Gastroesophageal sphincter (tissue), 4 donors: ENCODE measurements at places on chromosomes 16 and 17. TPM values are rescaled to one million over a fixed set of nuclear protein-coding genes. Genes with fewer than 3 reads are reported as not detected.

DNA sequence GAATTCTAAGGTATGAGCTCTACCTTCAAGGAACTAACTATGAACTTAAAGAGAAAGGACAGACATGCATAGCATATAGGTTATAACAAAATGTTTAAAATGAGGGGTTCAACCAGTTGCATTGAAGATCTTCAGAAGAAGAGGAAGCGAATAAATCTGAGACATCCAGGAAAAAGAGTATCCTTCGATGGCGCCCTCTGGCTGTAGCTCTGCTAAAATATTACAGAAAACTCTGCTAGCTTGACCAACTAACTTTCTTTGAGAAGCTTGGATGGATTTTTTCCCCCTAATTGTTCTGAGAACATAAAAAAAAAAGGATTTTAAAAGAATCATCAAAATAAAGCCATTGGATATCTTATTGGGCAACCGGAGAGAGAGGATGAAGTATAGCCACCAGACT, 659.9 kb upstream of the SOX9 start:
- no peak for ATAC-seq

DNA sequence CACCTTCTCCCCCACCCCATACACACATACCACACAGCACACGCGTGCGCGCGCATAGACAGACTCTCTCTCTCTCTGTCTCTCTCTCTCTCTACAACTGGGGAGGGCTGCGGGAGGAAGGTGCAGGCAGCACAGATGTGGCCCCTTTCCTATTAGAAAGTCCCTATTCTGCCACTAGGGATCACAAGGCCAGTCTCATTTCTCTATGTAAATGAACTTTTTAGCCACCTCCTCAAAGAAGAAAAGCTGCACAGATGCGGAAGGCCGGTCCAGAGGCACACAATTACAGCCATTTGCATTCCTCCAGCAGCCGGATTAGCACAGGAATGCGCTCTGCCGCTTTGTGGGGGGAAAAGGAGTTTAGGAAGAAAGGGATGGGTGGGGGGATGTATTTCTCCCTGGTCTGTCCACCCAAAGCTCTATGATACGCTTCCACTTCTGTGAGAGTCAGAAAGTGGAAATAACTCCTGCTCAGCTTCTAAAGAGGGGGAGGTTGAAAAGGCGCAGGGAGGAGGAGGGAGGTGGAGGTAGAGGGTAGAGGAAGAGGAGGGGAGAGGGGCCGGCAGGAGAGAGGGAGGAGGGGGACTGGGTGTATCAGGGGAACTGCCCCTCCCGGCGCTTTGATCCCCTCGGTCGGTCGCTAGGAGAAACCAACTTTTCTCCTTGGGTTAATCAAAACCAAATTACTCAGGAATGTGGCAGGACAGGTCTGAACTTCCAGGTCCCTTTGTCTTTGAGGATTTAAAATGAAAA, 11.7 kb downstream of the ZFHX3 start:
- ATAC-seq = no peak

GRCh38 chr17:46821482-46822387, 3.2 kb upstream of the WNT3 start:
- ATAC-seq = peak; percentile 32

GRCh38 chr17:16215002-16215272, 397 bp downstream of the NCOR1 start:
- peak; percentile 44 for ATAC-seq

- ATAC-seq = no peak
Measured at GRCh38 chr16:10981697-10982216, 37.4 kb downstream of the CLEC16A start.

- ATAC-seq = no peak
Measured at GRCh38 chr16:50479771-50480170, 68.4 kb upstream of the NKD1 start.

DNA sequence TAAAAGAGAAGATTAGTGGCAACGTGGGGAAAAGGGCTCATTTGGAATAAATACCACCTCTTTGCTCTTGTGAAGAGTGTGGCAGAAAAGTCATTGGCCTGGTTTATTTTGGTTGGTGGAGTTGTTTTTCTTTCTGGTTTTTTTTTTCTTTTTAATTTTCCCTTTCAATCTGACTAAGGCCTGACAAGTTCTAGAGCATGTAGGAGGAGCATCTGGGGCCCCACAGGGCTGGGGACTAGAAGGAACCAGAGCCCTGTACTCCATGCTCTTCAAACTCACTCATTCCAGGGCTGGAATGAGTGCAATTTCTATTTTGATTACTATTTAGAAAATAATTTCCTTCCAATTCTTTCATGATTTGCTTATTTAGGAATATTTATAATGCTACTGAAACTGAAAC, 13.3 kb downstream of the IRX5 start:
- ATAC-seq = no peak

GRCh38 chr16:4937782-4938682, 1.1 kb upstream of the PPL start:
- no peak for ATAC-seq

GRCh38 chr16:85473323-85473722, 139.8 kb upstream of the GSE1 start:
- no peak for ATAC-seq

GRCh38 chr16:67451061-67451703, 20.3 kb downstream of the HSD11B2 start:
- no peak for ATAC-seq

DNA sequence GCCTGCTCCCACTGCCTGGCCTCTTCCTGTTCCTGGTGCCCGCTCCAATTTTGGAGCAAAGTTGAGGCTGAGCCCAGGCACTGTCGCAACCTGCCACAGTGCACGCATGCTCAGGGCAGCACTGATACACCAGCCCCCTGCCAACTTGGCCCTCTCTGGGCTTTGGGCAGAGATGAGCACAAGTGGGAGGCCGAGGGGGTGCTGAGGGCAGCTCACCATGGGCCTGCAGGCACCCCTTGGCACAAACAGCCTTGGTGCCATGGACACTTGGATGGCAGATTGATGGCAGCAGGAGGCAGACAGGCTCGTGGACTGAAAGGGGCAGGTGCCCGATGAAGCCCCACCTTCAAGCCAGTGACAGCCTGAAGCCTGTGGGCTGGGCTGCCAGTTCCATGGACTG, 42.9 kb downstream of the PIGL start:
- ATAC-seq = no peak

GRCh38 chr16:84735849-84736586, 36.2 kb downstream of the USP10 start:
- no peak for ATAC-seq

GRCh38 chr17:33373273-33373672, 80.2 kb upstream of the ASIC2 start:
- ATAC-seq = no peak

- no peak for ATAC-seq
Measured at GRCh38 chr16:55149622-55150021, 174.4 kb upstream of the IRX6 start.

- no peak for ATAC-seq
Measured at GRCh38 chr17:53137869-53138268, 684.9 kb upstream of the KIF2B start.

- peak; percentile 22 for ATAC-seq
Measured at GRCh38 chr16:68707340-68708152, 29.5 kb upstream of the CDH1 start.

DNA sequence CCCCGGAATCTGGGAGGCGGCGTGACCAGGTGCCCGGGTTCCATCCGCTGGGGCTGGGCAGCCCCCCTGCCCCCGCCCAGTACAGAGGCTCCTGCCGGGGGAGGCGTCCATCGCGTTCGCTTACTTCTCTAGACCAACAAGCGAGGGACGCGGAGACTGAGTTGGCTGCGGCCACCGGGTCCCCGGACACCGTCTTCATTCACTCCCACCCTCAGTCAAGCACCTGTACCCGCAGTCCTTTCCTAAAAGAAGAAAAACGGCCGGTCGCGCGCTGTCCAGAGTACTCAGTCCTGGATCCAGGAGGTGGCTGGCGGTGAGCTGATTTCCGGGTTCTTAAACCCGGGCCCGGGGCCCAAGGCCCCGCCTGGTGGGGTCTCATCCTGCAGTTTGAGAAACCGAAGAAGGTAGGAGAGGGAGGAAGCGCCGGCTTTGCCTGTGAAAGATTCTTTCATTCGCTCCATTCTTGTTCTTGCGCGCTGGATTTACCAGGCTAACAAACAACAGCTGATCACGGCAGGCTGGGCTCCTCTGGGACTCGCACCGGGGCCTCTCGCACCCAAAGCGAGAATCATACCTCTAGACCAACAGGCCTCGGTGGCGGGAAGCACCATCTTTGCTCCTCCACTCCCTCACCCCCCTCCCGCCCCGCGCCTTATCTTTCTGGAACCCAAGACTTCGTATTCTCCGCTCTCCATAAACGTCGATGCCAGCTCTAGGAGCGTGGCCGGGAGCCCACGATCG, 17.4 kb upstream of the OR1F1 start:
- ATAC-seq = no peak

- no peak for ATAC-seq
Measured at GRCh38 chr17:78001182-78001581, 42.7 kb downstream of the TNRC6C start.

- no peak for ATAC-seq
Measured at GRCh38 chr17:30253312-30253711, 17.8 kb upstream of the SLC6A4 start.

GRCh38 chr17:21283482-21284318, 811 bp upstream of the MAP2K3 start:
- ATAC-seq = peak; percentile 0

DNA sequence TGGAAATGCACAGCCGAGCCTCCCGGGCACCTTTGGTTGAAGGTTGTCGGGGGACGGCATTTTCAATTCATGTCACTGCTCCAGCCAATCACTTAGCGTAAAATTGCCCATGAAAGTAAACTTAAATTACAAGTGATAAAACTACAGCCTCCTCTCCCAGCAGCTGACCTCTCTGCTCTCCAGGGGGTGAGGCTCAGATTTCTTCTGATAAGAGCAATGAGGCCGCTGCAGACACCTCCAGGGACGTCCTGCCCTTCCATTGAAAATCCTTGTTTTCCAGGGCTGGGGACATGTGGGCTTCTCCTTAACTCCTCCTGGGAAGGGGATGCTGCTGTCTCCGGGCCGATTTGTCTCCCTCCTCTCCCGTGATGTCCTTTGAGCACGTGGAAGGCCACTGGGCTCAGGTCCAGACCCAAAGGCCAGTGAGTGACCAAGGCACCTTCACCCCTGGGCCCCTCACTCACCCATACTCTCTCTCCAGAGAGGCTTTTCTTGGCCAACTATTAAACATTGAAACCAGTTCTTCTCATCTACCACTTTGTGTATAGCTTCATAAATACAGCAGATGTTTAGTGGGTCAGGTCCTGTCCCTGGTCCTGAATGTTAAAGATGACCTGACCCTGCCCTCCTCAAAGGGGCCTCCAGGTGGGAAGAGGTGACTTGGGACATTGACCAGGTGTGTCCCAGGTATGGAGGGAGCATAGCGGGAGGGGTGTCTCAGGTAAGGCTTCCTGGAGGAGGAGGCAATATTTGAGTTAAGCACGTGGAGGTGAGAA, 52.3 kb downstream of the MGAT5B start:
- ATAC-seq = no peak

DNA sequence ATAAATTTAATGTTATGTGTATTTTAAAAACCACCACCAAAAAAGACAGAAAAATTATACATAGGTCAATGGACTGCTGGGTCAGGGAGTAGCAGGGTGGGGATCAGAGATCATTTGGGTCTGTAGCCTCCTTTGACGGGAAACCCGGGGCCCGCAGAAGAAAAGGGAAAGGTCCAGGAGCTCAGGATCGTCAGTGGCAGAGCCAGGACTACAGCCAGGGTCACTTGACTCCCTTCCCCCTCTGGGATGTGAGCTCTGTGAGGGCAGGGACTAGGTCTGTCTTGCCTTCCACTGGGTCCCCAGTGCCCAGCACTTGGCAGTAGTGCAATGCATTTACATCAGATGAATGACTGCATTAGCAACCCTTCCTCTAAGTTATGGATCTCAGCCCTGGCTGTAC, 62.1 kb downstream of the TOM1L2 start:
- no peak for ATAC-seq

DNA sequence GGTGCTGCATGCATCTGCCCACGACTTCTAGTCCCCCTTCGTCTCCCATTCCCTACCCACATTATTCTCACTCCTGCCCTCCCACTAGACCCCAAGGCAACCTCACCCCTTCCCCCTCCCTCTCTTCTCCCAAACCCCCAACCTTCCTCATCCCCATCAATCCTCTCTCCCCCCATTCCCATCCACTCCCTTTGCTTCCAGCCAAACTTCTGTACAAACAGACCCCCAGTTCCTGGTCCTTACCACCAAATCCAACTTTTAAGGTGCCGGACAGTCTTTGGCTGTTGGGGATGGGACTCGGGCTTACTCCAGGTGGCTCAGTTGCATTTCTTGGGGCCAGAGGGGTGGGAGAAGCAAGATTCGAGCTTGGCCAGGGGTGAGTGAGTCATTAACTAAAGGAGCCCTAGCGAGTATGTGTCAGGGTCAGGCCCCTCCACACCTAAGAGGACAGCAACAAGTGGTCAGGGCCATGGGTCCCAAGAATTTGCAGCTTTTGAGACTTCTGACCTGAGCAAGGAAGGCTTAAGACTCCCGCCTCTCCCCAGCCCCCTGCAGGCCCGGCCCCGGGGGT, at the start of gene SLC38A8:
Gene SLC38A8, minus strand, starts transcription at position 488 of the 571 bp plus-strand sequence. CDS start 638 bp downstream, outside the sequence.
- ATAC-seq = no peak

DNA sequence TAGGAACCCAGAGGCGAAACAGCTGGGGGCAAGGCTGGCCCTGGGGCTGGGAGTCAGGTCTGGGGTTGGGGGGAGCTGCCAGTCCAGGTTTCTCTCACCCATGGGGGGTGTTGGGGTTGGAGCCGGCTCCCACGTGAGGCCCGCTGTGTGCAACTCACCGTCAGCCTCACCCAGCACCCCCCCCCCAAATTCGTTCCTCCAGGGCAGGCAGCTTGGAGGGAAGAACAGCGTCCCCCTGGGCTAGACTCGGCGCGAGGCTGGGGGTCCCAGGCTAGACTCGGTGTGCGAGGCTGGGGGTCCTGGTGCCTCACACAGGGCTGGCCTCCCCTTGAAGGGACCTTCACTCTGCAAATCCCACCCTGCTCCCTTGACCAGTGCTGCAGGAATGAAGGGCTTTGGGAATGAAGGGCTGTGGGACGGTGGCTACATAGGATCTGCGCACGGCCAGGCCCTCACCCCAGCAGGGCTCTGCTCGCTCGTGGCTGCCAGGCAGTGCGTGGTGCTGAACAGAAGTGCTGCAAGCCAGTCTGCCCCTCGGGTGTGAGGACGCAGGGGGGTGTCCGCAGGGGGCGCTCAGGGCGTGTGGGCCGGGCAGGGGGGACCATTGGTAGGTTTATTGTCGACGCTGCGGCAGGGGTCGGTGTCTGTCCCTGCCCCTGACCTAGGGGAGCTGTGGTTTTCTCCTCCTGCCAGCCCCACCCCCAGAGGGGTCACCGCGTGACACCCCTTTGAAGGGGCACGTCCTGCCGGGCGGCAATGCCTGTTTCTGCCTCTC, 74.7 kb downstream of the KLHDC4 start:
- no peak for ATAC-seq

DNA sequence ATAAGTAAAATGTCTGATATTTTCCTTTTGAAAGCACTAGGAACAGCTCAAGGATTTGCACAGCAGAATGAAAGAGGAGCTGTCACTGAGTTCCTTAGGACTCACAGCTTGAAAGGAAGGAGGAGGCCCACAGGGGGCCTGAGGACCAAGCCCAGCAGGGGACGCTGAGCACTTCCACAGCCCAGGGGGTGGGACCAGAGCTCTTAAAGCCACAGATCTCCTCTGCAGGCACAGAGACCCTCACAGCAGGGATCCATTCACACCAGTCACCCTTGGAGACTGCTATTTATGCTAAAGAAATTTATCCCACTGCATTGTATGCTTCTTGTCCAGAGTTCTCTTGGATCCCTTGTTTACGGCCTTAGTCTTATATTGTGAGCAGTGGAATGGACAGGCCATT, 253.3 kb downstream of the STX8 start:
- ATAC-seq = no peak

TSR3 gene
- 107 TPM for total RNA-seq

C1QTNF8 gene
- total RNA-seq = not detected

TLCD3A gene
- total RNA-seq = 7.8 TPM

PYDC1 gene
- total RNA-seq = not detected

TMEM92 gene
- not detected for total RNA-seq

MYH3 gene
- total RNA-seq = 1.9 TPM

HBQ1 gene
- total RNA-seq = not detected

KRT9 gene
- not detected for total RNA-seq
